ENCODE measurements at places on chromosomes 6 and 20.
A peak's percentile ranks its signal among the peaks of the same experiment; 100 is the strongest.

GRCh38 chr6:105357165-105357564, 45.7 kb downstream of the PREP start:
- DNase-seq, result no peak

GRCh38 chr6:111610548-111611172, 5.0 kb upstream of the TRAF3IP2 start:
- no peak for DNase-seq

- DNase-seq, result no peak
Measured at GRCh38 chr20:63073738-63074065, 66.9 kb upstream of the BHLHE23 start.

DNA sequence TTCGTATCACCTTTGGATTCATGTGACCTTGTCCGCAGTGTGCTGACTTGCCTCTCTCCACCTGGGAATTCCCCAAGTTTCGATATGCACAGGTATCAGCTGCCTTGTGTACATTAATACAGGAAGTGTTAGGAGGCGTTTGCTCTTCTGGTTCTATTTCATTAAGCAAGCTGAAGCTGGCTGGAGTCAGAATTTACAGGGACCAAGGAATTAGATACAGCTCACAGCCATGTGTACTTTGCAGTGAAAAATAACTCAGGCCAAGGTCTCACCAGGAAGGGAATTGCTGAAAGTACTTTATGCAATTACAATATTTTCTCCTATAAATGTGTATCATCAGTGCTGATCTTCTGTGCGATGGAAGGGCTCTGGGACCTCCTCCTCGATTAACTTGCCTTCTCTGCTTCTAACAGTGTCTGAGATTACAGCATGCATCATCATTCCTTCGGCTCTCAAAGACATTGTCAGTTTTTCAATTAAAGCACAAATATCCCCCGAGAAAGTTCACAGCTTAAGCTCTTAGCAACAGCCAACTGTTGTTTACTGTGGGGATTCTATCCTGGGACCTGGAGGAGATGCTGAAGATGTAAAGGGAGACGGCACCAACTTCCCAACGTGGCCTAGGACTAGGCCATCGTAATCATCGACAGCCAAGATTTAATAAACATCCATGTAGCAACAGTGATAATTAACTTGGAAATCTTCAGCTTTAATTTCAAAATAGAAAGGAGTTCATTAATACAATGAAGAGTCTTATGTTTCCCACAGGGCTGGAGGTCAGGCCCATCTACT, 13.8 kb upstream of the TIAM2 start:
- no peak for DNase-seq

DNA sequence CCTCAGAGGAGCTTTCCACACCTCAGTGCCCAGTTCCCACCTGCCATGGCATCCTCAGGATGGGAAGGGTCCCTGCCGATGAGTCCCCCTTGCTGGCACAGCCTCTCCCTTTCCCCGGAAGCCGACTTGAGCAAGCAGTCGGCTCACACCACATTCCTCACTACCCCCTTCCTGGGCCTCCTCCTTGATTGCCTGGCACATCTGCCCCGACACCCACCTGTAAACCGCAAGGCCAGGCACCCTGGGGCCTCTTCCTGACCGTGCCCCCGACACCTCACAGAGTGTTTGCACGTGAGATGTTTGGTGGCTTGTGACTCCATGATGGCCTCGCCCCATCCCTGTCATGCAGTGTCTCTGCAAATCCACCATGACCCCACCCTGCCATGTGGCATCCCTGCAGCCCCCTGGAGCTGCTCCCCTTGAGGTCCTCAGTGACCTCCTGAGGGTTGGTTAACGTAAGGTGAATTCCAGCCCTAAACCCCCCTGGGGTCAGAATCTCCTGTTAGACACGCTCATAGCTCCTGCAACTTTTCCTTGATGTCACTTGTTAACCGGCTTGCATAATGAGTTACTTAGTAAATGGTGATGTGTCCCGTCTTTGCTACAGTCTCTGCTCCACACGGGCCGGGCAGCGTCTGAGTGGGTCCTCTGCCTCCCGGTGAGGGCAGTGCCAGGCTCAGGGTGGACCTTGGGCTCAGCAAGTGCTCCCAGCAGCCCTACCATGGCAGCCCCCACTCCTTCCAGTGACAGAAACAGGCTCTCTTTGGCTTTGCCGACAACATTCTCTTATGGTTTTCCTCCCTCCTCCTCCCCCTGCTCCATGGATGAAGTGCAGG, 115.9 kb upstream of the FRMD1 start:
- no peak for DNase-seq

GRCh38 chr6:37528541-37528940, 28.8 kb upstream of the CCDC167 start:
- no peak for DNase-seq

DNA sequence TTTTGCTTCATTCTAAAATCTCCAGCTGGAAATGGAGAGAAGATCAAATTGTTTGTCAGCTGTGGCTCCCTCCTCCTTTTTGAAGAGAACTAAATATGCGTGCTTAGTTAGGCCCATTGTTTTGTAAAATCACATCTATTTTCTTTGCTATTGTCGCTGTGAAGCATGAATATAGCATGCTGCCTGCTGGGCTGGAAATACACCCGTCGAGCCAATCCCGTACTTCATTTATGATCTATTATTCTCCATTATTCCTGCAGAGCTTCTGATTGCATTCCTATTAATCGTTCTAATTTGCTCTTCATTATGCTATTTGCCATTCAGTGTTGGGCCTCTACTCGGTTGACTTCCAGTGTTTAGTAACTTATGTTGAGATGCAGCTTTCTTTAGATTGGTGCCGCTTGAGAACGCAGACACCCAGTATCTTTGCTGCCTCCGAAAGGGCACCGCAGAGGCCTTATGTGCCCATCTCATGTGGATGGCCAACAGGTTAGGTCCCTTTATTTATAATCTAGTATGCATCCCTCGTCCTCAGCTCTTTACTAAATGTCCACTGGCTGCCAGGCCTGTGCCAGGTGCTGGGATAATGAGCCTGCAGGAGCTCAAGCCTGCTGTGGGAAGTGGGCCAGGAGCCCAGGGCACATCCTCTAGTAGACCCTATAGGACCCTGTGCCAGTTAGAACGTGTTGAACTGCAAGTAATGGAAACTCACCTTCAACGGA, 45.6 kb downstream of the FAM50B start:
- no peak for DNase-seq

GRCh38 chr20:61810066-61810737, 255.5 kb downstream of the TAF4 start:
- DNase-seq, result no peak

- no peak for DNase-seq
Measured at GRCh38 chr20:63749597-63750508, 10.3 kb downstream of the SLC2A4RG start.

DNA sequence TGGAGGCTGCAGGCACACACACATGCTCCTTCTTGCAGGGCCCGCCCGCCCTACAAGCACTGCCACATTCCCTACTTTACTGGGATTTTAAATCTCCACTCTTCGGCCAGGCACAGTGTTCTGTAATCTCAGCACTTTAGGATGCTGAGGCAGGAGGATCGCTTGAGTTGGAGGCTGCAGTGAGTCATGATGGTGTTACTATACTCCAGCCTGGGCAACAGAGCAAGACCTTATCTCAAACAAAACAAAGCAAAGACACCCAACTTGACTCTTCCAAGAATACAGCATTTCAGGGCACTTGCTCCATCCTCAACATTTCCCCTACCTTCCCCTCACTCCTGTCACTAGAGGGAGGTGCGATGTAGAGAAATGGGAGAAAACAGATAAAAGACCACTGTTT, 194.0 kb downstream of the MYLK4 start:
- no peak for DNase-seq

- DNase-seq, result no peak
Measured at GRCh38 chr6:14452567-14453527, 335.3 kb downstream of the CD83 start.

DNA sequence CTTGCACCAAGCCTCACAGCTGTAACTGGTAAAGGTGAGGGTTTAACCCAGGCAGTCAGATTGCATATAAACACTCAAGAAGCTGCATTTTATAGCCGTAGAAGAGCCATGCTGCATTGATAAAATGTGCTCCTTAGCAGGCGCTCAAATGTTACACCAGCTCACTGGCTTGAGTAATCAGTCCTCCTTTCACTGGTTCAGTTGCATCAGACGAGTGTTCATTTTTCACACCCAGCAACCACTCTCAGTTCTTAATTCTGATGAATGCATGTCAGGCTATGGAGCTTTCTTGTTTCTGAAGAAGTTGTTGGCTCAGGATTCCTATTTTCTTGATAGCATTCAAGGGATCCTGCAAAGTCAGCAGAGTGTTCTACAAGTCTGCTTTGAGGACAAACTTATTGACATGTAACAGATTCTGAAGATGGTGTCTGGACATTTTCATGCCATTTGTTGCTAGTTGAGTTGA, 198.3 kb downstream of the PLCB1 start:
- DNase-seq, result no peak

GRCh38 chr6:16318538-16318937, 80.2 kb downstream of the GMPR start:
- DNase-seq, result no peak

GRCh38 chr6:80214436-80215022, 108.1 kb downstream of the BCKDHB start:
- DNase-seq, result peak; percentile 74

DNA sequence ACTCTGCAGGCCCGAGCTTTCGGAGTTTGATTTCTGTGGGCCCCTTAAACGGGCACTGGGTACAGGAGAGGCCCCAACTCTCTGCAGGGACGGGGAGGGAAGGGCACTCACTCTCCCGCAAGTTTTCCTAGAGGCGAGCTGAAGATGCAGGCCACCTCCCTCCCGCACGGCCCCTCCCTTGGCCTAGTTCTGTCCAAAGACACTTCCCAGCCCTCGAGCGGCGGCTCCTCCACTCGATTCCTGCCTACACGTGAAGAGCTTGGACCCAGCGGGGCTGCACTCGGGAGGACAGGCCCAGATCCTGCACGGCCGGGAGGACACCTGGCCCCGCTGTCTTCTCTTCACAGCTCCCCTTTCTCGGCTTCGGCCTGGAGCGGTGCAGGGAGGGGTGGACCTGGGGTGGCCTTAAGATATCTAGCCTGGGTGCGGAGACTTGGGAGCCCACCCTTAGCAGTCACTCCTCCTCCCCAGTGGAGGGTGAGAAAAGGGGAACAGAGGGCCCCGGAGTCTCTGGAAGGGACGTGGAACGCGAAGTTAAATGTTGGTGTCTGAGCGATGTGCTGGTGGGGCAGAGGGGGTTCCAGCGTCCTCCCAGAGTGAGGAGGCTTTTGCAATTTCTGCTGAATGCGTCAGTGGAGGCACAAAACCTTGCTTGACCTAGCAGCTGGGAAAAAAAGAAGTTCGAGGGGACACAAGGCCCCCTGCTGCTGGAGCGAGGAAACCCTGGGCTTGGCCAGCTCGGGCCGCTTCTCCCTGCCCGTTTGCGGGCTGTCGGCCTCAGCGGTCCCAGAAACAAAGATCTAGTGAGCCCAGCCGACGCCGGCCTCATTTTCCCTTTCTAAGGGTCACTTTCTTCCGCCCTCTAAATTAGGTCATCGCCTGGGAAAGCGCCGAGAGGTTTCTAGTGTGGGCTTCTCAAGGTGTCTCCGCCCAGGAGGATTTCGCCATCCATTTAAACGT, 4.9 kb downstream of the OLIG3 start:
- peak; percentile 78 for DNase-seq

DNA sequence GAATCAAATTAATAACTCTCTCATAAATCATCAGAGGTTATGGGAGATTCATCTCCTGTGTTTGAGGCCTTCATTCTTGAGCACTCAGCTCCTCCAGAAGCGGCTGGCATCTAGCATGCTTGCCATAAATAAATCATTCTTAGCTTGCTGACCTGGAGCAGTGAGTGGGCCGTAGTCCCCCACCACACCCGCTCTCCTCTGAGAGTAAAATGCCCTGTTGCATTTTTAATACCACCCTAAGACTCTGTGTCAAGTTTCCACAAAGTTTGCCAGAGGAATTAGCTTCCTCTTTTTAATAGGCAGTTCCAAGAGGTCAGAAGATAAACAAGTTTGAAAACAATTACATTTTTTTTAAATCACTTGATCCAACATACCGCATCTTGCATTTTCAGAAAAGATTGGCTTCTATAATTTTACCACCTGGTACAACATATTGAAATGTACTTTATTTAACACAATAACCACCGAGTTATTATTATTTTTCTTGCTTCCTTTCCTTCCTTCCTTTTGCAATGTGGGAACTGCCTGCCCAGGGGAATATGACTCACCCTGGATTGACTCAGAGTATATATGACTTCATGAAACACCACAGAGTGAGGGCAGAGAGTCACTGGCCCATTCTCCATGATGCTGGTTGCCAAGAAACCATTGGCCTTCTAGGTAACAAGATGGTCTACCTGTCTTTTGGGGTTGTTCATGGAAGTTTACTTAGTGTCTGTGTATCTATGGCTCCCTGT, 29.4 kb upstream of the CLIC5 start:
- DNase-seq, result no peak

GRCh38 chr6:68071740-68072139, 563.3 kb upstream of the ADGRB3 start:
- DNase-seq, result no peak

- no peak for DNase-seq
Measured at GRCh38 chr6:423799-424345, 32.3 kb downstream of the IRF4 start.

DNA sequence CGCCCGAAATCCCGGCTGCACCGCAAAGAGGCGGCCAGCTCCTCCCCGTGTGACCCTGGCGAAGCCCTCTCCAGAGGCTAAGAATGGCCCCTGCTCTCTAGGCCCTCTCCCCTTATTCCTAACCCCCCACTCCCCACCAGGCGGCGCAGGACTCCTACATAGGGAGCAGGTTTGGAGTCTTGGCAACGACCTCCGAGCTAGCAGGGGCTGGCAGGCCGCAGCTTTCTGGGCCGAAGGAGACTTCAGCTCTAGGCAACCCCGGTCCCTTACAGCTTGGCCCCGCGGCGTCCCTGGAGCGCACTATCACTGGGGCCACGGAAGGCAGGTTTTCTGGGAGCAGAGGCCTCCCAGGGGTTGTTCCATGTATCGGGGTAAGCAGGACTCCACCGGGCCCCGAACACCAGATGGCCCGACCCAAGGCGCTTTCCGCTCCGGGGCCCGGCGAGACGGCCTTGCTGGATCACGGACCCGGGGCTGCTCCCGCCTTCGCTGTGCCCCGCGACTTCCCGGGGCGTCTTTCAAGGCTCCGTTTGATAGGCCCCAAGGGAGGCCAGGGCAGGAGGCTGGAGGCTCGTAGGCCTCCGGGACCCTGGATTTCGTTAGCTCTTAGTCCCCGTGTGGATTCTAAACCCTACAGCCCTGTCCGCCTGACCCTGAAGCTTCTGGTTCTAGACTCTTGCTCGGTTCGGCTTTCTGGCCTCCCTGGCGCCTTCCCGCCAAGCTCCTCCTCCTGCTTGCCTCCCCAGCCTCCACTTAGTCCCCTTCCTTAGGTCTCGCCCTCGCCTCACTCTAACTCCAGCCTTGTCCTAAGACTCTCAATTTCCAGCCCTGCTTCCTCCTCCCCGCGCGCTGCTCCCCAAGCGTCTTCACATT, 1.9 kb downstream of the SLC32A1 start:
- peak; percentile 95 for DNase-seq

DNA sequence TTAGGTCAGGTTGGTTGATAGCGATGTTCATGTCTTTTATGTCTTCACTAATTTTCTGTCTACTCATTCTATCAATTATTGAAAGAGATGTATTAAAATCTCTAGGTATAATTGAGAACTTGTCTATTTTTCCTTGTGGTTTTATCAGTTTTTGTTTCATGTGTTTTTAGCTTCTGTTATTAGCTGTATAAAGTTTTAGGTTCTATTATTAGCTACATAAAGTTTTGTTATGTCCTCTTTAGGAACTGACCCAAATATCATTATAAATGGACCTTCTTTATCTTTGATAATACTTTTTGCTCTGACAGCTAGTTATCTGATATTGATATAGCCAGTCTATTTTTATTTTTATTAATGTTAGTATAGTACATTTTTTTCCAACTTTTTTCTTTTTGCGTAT, 92.4 kb upstream of the TMEM170B start:
- DNase-seq, result no peak

GRCh38 chr6:151437401-151437800, 14.5 kb downstream of the RMND1 start:
- no peak for DNase-seq
